ENCODE measurements at places on chromosomes 2 and 18.

GRCh38 chr2:219344751-219345430 is 12.3 kb upstream of the RESP18 start:
- no peak for DNase-seq

- DNase-seq: no peak
Observed at GRCh38 chr2:197835293-197835692, 30.9 kb downstream of the PLCL1 start.

- DNase-seq: no peak
Observed at GRCh38 chr2:217353591-217353990, 493.7 kb upstream of the TNP1 start.

DNA sequence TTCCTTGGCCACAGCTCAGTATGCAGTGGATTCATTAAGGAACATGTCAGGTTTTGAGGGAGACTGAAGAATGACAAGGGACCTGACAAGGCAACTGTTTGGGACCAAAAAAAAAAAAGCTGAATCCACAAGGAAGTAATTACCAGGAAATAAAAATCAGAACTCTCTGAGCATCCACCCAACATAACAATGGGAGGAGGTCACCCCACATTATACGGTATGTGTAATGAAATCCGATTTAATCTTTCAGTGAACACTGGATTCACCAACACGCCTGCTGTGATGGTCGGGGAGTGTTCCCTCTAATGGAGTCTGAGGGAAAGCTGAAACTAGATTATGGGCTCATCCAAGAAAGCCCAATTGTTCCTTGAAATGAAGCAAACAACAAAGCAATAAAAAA is 329.3 kb downstream of the ETAA1 start:
- no peak for DNase-seq

DNA sequence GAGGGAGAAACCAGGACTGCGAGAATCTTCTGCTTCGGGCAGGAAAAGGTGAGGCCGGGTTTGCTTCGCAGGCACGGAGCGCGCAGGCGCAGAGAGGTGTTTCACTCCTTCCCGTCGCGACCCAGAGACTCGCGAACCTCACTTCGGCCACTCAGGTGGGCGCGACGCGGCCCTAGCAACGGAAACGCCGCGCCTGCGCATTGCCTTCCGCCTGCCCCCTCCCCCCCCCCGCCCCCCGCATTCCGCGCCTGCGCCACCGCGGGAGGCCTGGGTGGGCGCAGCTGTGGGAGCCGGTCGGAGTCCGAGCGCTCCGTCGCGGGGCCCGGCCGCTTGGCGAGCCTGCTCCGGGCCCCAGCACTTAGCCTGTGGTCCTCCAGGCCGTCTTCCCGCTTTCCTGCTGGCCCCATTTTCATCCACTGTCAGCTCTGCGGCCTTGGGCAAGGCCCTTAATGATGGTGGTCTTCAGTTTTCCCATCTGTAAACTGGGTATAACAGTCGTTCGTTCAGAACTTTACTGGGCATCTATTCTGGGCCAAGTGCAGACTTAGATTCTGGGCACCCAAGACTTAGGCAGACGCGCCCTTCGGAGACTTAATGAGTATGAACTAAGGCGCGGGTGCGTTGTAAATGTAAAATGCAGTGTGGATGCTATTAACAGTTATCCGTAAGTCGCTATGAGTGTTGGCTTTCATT is 62.1 kb upstream of the ACKR3 start:
- peak; percentile 32 for DNase-seq

DNA sequence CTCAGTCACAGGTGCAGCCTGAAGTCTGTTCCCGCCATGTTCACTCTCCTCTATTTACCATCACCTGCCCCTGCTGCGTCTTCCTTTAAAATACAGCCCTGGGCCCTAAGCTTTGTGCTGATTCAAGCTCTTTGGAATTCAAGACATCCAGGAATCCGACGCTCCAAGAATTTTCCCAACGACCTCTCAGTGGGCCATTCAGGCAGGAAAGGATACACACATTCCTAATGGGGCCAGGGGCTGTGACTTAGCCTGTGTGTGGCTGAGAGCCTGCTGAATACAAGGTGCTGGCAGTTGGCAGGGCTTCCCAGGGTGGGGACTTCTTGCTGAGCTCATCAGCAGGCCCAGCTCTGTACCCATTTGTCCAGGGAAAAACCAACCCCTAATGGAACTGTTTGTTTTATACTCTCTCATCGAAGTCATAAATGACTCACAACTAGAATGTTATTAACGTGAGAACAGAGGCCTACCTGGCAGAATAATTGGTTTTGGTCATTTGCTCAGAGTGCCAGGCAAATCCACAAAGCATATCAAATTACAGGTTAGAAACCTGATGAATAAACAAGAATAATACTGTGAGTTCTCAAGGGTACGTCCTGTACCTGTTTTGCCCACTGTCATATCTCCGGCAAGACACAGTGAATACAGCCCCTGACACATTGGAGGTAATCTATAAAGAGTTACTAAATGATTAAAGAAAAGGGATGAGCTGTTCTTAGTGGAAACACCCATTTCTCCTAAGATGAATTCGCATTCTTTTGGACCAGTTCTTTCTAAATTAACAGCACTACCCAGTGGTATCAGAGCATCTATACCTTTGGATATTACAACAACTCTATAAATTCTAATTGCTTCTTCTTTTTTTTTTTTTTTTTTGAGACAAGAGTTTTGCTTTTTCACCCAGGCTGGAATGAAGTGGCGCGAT is 12.6 kb upstream of the KCMF1 start:
- no peak for DNase-seq

DNA sequence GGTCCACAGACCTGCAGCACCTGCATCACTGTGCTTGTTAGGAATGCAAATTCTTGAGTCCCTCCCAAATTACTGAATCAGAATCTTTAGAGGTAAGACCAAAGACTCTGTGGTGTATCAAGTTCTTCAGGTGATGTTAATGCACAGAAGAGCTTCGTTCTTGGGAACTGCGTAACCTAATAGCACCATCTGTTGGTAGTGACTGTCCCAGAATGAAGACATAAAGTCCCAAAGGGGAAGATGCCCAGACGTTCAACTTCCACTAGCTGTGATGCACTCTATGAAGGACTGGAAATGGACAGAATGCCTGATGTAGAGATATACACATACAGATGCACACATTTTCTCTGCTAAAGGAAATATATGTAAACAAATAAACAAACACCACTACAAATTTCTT is 576.0 kb downstream of the LRP1B start:
- no peak for DNase-seq

DNA sequence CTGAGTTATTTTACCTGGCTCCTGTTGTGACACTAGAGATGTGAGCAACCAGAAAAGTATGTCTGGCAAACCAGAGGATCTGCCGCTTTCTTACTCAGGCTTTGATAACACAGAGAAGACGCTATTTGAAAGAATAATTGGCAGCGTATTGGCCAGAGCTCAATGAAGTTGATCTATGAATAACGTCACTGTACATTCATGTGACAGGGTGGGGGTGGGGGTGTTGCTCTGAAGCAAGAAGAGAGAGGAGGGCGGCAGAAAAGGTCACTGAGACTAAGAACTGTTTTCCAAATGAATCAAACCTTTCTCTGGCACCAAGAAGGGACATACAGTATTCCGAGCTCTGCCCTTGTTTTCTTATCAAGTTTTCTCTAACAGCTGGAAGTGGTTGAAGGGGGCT is 1.7 kb upstream of the ONECUT2 start:
- DNase-seq: no peak

- DNase-seq: no peak
Observed at GRCh38 chr2:199273042-199273511, 184.7 kb downstream of the SATB2 start.

GRCh38 chr2:175844169-175844568 is 157.9 kb downstream of the LNPK start:
- no peak for DNase-seq

- DNase-seq: no peak
Observed at GRCh38 chr18:7605705-7606104, 38.6 kb downstream of the PTPRM start.

GRCh38 chr2:163407296-163407695 is 328.5 kb downstream of the FIGN start:
- no peak for DNase-seq

DNA sequence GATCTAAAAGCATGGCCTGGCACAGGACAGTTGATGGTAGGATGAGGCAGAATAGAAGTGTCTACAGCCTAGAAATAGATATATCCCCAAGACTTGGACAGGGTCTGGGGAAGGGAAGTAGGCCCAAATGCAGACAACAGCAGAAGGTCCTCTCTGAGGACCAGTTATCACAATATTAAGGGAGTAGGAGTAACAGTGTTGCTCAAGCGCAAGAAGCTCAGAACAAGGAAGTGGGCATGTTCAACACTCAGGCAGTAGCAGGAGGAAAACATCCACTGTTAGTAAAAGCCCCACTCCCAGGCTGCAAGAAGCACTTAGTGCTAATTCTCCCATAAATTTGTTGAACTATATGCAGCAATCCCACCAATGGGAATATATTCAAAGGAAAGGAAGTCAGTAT is 314.7 kb downstream of the METTL4 start:
- no peak for DNase-seq

- no peak for DNase-seq
Observed at GRCh38 chr18:48336332-48336731, 72.9 kb downstream of the ZBTB7C start.

- no peak for DNase-seq
Observed at GRCh38 chr2:12978066-12978835, 261.5 kb downstream of the TRIB2 start.

- no peak for DNase-seq
Observed at GRCh38 chr2:113079131-113079530, 11.4 kb downstream of the IL1F10 start.

DNA sequence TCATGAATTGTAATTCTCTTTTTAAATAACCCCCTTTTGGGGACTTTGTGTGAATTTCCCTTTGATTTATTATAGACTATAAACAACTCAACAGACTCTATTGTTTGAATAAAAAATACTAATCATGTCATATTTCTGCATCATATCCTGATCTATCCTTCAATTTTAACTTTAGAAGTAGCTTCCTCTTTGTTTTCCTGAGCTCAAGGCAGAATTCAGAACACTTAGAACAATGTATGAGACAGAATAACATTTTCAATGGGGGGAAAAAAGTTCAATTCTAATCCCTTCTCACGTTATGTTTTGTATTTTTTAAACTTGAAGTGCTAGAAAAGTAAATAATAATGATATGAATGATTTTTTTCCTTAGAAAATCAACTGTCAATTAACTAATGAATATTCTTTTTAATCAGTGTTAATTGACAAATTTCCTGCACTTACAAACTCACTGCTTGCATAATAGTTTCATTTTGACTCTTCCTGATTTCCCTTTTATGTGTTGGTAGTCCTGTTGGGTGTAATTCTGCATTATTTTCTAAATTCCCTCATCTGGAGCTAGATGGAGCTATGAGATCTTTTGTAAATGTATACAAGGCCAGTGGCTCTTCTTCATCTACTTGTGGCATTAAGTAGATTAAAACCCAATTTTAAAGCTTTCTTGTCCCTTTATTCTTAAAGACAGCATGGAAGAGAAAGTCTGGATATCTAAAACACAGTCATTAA is 326.1 kb downstream of the PARD3B start:
- DNase-seq: no peak

DNA sequence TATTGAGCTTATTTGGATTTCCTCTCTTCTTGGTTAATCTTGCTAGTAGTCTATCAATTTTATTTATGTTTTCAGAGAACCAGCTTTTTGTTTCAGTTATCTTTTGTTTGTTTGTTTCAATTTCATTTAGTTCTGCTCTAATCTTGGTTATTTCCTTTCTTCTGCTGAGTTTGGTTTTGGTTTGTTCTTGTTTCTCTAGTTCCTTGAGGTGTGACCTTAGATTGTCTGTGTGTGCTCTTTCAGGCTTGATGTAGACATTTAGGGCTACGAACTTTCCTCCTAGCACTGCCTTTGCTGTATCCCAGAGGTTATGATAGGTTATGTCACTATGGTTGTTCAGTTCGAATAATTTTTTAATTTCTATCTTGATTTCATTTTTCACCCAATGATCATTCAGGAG is 141.6 kb downstream of the ZNF236 start:
- DNase-seq: no peak

- DNase-seq: peak; percentile 42
Observed at GRCh38 chr2:127661949-127662510, 13.3 kb downstream of the LIMS2 start.

DNA sequence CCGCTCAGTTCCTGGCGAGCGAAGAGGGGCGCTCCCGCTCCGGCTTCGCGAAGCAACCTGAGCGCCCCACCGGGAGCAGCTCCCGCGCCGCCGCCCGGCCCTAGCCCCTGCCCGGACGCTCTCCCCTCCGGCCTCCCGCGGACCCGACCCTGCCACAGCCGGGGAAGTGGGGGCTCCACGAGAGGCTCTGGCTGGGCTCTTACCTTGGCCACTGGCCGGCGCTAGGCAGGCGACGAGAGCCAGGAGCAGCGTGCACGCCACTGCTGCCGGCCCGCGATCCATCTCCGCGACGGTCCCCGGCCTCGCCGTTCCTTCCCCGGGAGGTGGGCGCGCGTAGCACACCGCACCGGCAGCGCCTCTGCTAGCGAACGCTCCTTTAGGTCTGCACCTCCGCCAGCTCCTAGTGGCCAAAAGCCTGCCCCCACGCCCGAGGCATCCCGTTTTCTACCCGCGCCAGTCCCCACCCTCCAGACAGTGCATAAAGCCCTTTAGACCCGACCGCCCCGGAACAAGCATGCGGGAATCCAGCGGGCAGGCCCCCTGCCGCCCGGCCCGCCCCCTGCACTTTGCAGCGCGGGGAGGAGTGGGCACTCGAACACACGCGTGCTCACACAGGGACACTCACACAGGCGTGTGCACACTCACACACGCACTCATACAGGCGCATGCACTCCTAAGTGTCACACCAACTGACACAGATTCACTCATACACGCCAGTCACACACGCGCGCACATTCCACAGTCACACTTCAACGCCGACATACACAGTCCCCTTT is at the start of gene LRP2:
Gene LRP2 (minus strand): TSS at position 417 of the 776 bp plus-strand sequence. CDS start 135 bp downstream, at position 282.
- DNase-seq: no peak

DNA sequence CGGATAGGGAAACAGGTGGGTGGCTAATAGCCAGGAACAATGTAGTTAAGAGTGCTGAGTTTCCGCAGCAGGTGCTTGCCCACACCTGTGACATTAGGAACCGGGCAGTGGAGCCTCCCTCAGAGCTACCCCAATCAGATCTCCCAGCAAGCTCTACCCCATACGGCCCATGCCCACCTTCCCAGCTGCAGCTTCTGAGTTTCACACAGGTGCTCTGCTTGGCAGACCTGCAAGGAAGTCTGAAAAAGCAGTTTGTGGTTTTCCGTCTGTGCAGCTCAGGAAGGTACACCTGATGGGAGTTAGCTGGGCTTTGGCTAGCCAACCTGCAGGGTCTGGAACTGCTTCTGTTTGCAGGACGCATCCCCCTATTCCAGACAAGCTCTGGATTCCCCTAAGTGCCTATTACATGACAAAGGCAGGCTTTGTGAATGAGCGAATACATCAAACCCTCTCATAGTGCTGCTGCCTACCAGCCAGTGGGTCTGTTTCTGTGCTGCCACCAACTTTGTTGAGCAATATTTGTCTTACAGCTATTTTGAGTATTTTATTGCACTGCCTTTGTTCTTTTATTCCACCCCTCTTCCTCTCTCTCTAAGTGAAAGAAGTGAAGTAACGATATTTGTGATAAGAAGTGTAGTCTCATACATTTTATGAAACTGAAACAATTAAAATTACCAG is 24.7 kb upstream of the CEP68 start:
- DNase-seq: no peak

- DNase-seq: no peak
Observed at GRCh38 chr18:58241877-58242276, 197.9 kb downstream of the NEDD4L start.

Measured in uterus (tissue), 4 donors.